Activated CD4-positive, alpha-beta T cell treated with anti-CD3 and anti-CD28 coated beads, Interleukin-2, amount 10 ng/mL, durations not matched to agents 7 days and 5 days (primary cell): ENCODE measurements at places on chromosomes 13 and 19.

DNA sequence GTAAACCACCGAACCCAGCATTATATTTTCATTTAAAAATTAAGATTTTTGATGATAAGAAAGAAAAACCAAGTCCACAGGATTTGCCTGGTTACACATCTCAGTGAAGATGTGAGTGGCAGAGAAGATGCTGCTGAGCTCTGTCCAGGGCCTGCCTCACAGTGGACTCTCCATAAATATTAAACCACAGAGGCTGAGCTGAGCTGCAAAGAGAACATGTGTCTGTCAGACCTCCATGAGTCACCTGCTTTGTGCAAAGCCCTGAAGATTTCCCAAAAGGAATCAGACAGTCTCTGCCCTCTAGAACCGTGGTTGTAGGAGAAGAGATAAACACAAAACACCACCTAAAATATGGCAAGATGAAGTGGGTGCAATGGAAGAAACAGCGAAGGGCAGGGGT, 127.2 kb upstream of the TSC22D1 start:
- no peak for DNase-seq

GRCh38 chr13:32941368-32941767, 74.9 kb upstream of the KL start:
- no peak for DNase-seq

- DNase-seq, result no peak
Observed at GRCh38 chr13:19345158-19345557, 163.5 kb upstream of the TUBA3C start.

GRCh38 chr19:2633693-2634075, 68.8 kb downstream of the GNG7 start:
- DNase-seq, result no peak

DNA sequence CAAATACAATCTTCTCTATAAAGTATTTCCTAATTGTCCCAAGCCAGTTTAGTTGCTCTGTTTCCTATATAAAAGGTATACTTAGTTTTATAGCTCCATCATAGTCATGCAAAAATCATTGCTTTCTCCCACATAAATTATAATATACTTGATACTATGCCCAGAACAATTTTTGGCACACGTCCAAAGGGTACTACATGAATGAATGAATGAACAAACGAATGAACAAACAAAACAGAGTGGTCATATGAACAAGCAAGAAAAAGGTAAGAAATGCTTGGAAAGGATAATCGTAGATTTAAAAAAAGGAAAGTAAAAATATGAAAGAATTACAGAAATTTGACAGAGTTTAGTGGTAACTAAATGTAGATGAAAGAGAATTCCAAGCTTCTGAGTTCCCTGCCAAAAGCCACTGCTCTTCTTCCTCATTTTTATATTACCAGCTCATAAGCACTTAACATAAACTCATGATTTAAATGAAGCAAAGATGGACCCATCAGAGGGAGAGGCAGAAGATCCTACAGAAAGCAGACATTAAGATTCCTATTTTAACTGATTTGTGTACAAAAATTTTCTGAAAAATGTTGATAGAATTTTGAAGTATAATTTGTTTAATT, 123.2 kb downstream of the ENOX1 start:
- no peak for DNase-seq

DNA sequence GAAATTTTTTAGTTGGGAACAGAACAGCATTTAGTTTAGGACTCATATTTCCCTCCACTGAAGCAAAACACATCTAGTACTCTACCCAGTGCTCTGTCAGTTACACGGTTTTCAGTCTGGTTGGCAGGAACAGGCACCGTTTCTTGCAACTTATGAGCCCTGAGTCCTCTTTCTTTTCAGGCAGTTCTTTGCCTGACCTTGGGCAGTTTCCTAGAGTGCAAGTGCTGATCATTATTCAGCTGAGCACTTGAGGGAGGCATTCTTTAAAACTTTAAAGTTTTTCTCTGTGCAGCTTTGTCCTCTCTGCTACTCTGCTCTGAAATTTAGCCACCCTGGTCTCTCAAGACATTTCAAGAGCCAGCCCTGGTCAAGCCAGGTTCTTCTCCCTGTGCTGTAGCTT, 96.1 kb downstream of the MYO16 start:
- DNase-seq, result no peak

GRCh38 chr19:58395220-58395978, at the start of gene RNF225:
Gene RNF225, plus strand, starts transcription at chr19:58395656. Its CDS starts 434 bp downstream, at chr19:58396090.
- no peak for DNase-seq

GRCh38 chr19:3348042-3348441, 18.3 kb upstream of the NFIC start:
- DNase-seq, result no peak

- peak; percentile 60 for DNase-seq
Observed at GRCh38 chr19:40274585-40275544, 10.3 kb downstream of the AKT2 start.

DNA sequence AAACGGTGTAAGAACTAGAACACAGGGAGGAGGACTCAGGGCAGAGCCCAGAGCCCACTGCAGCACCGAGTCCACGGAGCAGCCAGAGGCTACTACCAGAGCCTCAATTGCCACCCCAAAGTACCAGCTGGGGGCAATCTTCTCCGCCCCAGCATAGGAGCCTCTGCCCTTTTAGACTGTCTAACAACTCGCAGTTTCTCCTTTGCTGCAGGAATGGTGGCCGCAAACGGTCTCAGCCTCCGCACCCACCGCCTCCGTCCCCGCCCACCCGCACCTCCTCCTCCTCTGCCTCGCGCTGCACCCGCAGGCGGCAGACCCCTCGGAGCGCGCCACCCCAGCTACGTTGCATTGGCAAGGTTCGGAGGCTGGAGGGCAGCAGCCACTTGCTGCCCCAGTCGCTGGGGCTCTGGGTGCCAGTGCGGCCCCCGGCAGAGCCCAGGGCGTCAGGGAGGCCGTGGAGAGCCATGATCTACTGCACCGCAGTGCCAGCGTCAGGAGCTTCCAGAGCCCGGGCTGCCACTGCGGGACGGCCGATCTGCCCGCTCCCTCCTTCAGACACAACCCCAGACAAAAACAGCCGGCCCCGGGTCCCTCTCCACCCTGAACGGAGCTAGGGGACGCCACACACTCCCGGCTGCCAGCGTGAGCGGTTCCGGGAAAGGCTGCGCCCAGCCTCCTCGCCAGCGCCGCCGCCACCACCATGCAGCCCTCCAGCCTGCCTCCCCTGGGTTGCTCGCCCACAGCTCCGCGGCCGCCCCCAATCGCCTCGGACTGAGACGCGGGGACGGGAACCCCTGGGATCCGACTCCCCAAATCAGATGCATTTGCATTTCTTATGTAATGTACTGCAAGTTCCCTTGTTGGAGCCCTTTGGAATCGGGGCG, 1.8 kb downstream of the FGF14 start:
- peak; percentile 10 for DNase-seq

DNA sequence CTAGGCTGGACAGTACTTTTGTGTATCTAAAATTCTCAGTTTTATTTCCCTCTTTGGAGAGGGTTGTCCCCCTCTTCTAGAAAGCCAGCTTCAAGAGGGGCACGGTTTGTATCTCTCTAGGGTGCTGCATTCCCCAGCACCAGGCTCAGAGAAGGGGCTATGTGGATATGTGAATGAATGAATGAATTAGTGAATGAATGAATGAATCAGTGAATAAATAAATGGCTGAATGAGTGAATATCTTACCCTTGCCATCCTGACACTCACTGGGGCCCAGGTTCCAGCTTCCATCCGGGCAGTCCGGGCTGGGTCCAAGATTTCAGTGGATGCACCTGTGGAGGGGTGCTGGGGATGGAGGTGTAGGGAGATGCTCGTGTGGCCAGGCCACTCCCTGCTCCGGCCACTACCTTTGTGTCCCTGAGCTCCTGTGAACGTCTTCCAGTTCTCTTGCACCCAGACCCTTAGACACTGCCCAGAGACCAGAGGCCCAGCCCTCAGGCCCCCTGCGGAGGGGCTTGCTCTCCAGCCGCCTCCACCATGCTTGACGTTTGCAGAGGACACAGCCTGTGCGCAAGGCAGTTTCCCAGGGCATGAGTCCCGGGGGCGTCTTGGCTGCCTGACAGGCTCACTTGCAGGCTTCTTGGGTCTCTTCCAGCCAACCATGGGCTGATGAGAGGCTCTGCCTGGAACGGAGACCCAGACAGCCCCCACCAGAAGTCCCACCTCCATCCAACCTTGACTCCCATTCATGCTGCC, 2.8 kb upstream of the KCNN1 start:
- no peak for DNase-seq

- DNase-seq, result no peak
Observed at GRCh38 chr13:111943229-111943795, 123.6 kb upstream of the SOX1 start.

- DNase-seq, result no peak
Observed at GRCh38 chr19:28831462-28831861, 381.5 kb downstream of the UQCRFS1 start.

DNA sequence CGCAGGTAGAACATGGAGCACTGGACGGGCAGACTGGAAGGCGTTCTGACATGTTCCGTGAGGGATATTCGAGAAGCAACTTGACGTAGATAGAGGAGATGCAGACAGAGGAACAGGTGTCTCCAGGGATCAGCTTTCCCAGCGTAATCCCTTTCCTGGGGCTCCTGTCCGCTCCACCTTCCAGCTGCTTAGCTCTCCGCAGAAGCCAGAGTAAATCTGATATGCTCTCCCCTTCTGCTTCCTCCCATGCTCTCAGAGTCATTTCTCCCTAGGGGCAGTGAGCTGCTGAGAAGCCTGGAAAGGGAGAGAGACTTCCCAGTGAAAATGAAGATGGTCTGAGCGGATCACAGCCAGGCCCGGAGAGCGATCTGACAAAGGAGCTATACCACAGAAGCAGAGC, 23.0 kb upstream of the OLFM4 start:
- DNase-seq, result no peak

DNA sequence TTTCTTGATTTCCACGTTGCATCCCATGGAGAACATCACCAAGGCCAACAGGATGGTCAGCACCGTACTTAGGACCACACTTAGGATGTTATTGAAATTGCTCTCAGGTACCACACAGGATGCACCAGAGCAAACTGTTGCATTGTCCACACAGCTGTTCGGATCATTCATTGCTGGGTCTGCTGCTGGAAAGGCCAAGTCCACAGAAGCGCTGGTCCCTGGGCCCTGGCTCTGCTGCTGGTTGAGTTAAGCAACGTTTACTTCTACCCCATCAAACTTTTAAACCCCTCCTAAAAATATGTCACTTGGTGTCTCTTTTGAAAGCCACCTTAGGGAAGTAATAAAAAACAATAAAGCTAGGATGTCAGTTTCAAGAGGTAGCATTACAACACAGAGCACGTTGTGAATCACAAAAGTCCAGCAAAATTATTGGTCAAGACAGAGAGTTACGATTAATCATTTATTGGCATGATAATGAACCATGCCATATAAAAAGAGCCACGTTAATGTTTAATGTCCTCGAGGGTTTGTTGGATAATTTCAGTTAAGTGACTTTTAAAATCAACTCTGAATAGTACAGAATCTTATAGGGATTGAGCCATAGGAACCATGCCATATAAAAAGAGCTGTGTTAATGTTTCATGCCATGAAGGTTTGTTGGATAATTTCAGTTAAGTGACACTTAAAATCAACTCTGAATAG, at the start of gene SLC10A2:
Gene SLC10A2, minus strand, starts transcription at position 339 of the 702 bp plus-strand sequence. Its CDS starts 168 bp downstream, at position 171.
- DNase-seq, result no peak

GRCh38 chr13:37074703-37075102, 15.2 kb upstream of the SUPT20H start:
- DNase-seq, result no peak

DNA sequence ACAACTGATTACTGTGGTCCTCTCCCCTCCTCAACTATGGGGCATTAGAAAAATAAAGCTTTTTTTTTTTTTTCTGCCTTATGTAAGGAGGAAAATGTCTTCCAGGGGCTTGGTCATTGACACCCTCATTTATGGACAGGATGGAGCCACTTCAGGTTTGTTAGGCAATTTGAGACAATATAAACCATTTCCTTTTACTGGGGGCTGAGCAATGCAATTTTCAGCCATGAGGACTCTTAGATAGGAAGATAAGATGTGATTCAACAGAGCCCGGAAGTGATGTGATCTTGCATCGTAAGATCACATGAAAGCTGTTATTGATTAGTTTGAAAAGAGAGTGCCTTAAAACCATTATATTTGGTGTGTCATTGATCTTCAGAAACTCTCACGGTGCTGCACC, 210.8 kb downstream of the OXGR1 start:
- no peak for DNase-seq

DNA sequence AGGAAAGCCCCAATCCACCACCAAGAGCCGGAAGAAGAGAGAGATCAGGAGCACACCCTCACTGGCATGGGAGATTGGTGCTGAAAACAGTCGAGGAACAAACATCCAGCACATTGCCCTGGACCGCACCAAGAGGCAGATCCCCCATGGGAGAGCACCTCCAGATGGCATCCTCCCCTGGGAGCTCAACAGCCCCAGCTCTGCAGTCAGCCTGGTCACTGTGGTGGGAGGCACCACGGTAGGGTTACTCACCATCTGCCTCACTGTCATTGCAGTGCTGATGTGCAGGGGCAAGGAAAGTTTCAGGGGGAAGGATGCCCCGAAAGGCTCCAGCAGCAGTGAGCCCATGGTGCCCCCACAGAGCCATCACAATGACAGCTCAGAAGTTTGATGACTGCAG, 110.2 kb downstream of the STOML3 start:
- no peak for DNase-seq

DNA sequence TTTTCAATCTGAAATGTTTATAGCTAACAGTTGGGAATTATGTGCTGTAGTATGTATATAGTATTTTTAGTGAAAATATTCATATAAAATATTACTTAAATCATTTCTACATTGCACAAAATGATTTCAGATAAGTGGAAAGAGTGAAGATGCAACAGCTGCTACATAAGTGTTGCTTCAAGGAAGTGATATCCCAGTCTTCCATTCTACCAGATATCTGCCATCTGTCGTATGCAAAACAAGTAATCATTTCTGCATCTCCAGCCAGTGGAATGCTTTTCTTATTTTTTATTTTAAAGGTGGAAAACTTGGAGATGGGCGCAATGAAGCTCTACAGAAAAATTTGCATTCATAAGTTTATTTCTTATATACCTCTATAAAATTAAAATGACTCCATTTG, 152.5 kb upstream of the MAB21L1 start:
- DNase-seq, result no peak

DNA sequence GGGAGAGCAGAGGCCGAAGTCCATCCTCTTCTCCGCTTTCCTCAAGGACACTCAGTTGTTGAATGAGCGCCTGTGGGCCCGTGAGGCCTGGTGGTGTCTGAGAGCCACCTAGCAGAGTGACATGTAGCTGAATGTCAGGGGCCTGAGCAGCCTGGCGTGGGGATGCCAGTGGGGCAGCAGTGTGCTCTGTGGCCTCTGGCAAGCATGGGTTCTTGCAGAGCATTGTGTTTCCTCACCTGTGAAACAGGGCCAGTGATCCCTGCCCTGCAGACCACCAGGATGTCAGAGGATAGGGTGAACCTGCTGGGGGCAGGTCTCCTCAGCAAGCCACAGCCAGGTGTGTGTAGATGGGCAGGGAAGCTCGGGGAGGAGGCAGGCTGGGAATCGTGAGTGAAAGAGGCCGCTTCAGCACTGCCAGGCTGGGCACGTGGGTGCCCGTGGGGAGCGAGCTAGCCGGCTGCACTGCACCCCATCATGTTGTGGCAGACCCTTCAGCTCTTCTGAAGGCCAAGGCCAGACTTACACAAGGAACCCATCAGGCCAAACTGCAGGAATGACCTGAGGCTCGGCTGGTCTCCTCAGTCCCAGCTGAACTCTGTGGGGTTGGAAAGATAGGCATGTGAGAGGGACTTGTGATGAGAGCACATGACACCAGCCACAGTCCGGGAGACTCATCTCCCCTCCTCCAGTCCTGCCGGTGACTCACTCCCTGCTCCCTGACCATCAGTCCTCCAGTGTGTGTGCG, 5.0 kb downstream of the PPP1R37 start:
- no peak for DNase-seq
